Activated T-cell treated with anti-CD3 and anti-CD28 coated beads, Interleukin-2, amount 50 U/mL, for 48 hours (primary cell): ENCODE measurements at places on chromosomes 3 and 15.

GRCh38 chr3:174715386-174715785, 143.7 kb upstream of the NAALADL2 start:
- DNase-seq: no peak

DNA sequence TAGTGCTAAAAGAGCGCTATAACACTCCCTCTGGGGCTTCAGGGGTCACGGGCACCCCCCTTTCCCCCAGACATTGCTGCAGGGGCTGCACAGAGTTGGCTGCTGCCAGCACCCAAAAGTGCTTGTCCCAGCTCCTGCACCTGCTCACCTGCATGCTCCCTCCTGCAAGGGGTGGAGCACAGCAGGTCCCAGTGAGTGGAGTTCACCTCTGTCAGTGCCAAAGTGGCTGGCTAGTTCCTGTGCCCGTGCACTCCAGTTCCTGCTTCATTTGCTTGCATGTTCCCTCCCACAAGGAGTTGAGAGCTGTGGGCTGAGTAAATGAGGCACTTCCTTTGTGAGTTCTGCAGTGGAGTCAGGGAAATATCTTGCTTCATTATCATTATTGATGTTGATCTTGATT, 476.9 kb downstream of the SQOR start:
- no peak for DNase-seq

DNA sequence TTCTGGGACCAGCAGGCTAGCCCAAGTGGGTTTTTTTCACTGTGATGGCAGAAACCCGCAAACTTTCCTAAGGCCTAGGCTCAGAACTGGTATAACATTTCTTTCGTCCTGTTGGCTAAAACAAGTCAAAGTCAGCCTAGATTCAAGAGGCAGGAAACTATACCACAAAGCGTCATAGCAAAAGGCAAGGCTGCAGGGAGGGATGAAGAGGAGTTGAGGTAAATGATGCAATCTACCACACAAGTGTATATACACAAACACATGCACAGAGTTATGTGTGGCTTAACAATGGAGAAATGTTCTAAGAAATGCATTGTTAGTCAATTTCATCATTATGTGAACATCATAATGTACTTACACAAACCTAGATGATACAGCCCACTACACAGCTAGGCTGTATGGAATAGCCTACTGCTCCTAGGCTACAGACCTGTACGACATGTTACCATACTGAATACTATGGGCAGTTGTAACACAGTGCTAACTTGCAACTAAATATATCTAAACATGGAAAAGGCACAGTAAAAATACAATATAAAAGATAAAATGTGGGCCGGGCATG, 225.6 kb downstream of the TBL1XR1 start:
- no peak for DNase-seq

GRCh38 chr15:57305009-57305408, 71.3 kb upstream of the CGNL1 start:
- no peak for DNase-seq

DNA sequence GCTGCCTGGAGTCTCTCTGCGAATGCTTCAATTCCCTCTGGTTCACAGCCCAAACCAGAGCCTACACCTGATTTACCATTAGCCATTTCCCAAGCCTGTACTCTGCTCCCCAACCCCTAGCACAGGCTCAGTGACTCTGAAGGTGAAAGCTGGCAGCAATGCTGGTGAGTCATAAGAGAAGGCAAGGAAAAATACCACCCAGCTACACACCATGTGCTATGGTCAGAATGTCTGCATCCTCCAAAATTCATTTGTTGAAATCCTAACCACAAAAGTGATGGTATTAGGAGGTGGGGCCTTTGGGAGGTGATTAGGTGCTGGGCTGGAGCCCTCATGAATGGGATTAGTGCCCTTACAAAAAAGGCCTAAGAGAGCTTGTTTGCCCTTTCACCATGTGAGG, 117.1 kb upstream of the TJP1 start:
- DNase-seq: no peak

GRCh38 chr15:58510715-58511598, 79.2 kb downstream of the LIPC start:
- no peak for DNase-seq

DNA sequence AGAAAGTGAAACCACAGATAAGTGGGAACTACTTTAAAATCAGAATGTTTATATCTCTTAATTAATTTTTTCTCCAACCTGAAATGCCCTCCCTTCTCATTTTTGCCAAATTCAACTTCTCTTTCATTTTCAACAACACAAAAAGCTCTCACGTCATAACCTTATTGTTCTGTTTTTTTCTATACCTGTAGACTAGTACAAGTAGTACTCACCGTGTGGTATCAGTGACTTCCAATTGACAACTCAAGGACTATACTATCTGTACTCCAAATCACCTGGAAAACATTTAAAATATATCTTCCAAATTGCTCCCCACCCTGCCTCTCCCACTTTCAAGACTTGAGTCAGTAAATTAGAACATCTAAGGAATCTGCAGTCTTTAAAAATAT, 72.8 kb upstream of the ZNF280D start:
- no peak for DNase-seq

DNA sequence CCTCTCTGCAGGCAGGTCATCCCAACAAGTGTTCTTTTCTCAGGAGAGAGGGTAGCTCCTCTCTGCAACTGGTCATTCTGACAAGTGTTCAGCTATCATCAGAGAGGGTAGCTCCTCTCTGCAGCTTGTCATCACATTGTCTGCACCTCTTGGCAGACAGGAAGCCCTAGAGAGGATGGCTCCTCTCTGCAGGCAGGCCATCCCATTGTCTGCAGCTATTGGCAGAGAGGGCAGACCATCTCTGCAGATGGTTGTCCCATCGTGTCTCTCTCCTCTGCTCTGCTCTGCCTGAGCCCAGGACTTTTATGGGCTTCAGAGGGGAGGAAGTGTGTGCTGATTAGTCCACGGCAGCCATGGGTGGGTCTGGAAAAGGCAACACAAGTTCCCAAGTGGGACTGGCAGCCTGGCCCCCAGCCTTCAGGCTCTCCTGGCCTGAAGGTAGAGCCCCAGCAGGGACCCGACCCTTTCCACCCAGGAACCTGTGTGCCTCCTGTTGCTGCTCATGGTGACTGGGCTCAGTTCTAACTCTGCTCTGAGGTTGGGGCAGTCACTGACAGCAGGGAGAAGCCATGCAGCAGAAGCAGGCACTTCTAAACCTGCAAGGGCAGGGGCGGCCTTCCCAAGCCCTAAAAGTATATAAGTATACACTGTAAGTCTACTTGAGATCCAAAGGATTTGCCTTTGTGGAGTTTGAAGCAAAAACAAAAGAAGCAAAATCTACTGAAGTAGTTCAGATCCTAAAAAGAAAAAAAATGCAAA, 637.9 kb downstream of the PLOD2 start:
- no peak for DNase-seq

DNA sequence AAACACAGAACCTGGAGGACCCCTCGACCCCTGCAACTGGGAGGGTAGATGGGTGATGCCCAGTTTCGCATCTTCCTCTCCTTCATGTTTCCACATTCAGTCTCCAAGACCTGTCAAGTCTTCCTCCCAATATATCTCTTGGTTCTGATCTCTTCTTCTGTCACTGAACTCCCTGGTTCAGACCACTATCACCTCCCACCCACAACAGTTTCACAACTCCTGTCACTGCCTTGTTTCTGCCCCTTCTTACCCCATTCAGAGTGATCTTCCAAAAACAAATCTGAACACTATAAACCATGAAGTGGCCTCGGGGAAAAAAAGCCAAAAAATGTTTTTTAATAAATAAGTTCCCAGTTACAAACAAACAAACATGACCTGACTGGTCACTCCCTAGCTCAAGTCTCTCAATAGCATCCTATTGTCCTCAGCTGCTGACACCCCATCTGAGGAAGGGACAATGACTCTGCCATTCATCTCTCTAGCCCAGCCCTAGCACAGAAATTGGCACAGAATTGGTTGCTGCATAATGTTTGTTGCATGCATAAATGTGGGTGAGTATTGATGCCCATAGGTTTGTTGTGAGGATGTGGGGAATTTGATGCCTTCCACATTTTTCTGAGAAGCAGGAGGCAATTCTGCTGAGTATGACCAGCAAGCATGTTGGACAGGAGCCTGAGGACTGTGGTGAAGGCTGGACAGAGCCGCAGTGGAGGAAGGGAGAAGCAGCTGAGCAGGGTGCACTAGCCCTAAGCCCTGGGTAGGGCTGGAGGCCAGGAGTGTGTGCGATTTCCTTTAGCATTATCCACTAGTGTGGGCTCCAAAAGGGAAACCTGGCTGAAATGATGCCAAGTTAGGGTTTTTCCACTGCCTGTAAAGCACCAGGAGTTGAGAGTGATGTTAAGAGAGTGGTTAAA, 12.2 kb upstream of the XYLB start:
- DNase-seq: no peak

GRCh38 chr3:96756516-96756915, 57.9 kb upstream of the EPHA6 start:
- no peak for DNase-seq

DNA sequence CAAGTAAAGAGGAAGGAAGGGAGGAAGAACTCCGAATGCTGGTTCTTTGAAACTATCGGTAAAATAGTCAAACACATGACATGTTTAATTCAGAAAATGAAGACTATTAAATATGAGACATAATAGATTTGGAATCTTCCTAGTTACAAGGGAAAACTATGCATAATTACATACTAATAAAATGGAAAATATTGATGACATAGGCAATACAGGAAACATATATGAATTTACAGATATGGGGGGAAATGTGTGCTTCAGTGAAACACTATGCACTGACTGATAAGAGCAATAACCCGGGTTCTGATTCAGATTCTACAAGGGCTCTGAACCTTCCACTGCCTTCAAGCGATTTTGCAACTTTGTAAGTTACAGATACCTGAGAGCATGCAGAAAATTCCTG, 185.9 kb downstream of the PDE8A start:
- DNase-seq: no peak

DNA sequence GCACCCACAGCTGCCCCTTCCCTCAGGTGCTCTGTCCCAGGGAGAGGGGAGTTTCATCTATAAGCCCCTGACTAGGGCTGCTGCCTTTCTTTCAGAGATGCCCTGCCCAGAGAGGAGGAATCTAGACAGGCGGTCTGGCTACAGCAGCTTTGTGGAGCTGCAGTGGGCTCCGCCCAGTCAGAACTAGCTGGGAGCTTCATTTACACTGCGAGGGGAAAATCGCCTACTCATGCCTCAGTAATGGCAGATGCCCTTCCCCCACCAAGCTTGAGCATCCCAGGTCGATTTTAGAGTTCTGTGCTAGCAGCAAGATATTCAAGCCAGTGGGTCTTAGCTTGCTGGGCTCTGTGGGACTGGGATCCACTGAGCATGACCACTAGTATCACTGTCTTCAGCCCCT, 181.2 kb upstream of the RARB start:
- DNase-seq: no peak

- DNase-seq: no peak
Observed at GRCh38 chr15:51314391-51315337, 23.7 kb downstream of the CYP19A1 start.

- no peak for DNase-seq
Observed at GRCh38 chr3:45547764-45548680, 46.5 kb upstream of the LIMD1 start.

DNA sequence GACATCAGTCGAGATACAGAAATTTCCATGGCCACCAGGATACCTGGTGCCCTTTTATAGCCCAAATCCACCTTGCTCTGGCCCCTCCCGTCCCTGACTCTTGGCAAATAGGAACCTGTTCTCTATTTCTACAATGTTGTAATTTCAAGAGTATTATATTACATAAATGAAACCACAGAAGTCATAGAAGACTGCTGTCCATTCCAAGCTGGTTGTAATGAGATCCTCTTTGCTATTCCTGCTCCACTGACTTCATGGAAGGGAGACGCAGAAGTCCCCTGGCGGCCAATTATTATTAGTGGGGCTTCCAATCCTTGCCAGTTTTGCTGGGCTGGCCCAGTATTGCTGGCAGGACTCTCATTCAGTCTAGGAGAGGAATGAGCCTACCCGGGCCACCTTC, 26.6 kb downstream of the DCP1A start:
- no peak for DNase-seq

- DNase-seq: no peak
Observed at GRCh38 chr3:164144824-164145223, 933.5 kb downstream of the SI start.

- DNase-seq: no peak
Observed at GRCh38 chr15:83714939-83715628, 61.2 kb downstream of the ADAMTSL3 start.

- DNase-seq: no peak
Observed at GRCh38 chr3:94875149-94875548, 812.3 kb downstream of the NSUN3 start.

GRCh38 chr3:78977073-78977472, 790.7 kb downstream of the ROBO1 start:
- DNase-seq: no peak

GRCh38 chr3:123883701-123884202, 380 bp downstream of the MYLK start:
- DNase-seq: no peak

GRCh38 chr3:48190911-48191310, 2.7 kb upstream of the CDC25A start:
- no peak for DNase-seq

- DNase-seq: no peak
Observed at GRCh38 chr3:128066114-128066513, 13.9 kb downstream of the SEC61A1 start.

DNA sequence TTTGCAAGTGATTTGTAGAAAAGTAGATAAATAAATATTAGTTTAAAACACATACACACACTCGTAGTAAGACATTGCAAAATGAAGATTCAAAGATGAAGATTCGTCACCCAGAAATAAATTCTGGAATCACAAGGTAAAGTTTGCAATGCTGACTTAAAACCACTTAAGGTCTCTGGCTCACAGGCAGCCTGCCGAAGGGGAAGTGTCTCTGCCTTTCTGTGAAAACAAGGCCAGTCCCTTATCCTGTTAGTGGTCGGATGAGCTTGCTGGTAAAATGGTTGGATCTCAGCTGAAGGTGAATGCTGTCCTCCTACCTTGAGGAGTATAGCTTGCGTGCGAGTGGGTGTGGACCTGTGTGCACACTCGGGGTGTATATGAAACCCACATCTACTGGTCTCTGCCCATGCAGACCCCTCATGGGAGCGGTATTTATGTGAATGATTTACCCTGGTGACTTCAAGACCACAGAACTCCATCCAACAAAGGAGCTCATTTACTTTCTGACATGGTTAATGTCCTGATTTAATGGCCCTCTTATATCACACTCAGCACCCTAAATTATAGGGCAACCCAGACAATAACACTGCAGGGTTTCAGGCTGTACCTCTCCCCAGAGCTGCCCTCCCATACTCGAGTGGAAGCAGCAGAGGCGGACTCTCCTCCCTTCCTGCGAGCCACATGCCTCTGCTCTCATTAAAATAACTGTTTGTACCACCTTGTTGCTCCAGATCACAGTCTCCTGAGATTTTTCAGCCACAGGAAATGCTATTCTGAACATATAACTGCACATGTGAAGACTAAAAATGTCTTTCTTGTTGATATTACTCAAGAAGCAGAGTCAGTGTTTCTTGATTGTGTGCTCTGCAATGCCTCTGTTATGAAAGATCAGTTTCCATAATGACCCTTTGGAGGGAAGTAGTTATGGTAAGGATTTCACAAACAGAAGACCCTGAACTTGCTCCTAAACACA, 45.9 kb upstream of the ALDH1A3 start:
- no peak for DNase-seq

DNA sequence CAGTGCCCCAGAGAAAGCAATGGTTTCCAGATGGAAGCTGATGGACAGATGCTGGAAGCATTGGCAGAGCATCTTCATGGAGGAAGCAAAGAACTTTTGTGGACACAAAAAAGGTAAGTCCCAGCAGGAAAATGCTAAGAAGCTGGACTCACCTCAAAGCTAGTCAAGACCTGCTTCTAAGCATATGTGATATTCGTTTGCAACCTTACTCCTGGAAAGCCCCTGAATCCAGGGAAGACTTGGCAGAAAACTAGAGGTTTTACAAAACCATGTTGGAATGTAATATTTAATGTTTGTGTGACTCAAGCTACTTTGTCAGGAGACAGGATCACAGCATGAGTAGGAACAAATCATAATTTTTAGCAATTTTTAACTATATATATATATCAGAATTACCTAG, 288.2 kb downstream of the BCHE start:
- no peak for DNase-seq
